ENCODE measurements at places on chromosomes 1 and 21.

GRCh38 chr1:225908013-225908640 lies 15.9 kb downstream of the PYCR2 start:
- no peak for DNase-seq

GRCh38 chr1:64502083-64502482 lies 32.2 kb downstream of the CACHD1 start:
- DNase-seq = no peak

- no peak for DNase-seq
Observed at GRCh38 chr1:33321178-33321577, 280 bp upstream of the A3GALT2 start.

DNA sequence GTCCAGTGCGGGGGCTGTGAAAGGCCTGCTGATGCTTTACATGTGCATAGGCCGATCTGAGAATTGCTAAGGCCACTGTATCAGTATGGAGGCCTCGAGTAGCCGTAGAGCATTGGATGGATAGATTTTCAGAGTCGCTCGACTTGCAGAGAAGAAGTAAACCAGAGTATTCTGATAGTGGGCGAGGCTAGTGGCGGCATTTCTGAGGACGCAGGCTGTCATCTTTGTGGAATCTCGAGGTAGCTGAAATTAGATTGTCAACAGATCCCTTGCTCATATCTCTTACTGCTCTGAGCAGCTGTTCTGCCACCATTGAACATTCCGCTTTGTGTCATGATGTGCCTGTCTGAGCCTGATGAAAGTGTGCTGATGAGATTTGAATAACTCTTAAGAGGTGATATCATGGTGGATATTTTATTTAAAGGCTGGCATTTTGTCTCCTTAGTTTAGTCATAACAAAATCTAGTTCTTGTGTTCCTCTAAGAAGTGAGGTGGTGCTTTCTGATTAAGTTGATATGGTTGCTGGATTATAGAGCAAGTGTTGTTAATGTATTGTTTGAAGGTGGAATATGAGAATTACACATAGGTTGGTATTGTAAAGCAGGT lies 1.5 kb downstream of the KIF1B start:
- no peak for DNase-seq

- no peak for DNase-seq
Observed at GRCh38 chr1:12583484-12583883, 34.5 kb downstream of the DHRS3 start.

DNA sequence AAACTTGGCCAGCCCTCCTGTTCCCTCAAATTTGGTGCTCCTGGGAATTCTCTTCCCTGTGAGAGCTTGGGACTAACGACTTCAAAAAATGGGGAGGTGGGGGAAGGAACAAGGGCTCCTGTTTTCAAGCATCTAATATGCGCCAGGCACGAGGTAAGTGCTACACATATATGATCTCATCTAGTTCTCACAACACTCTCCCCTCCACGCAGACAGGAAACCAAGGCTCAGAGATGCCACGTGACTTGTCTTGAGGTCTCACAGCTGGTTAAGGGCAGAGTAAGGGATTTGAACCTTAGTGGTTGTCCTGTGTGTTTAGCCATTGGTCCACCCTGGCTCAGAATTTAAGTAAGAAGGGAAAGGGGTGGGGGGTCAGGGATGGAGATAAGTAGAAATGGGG lies 125.9 kb downstream of the DMRTB1 start:
- DNase-seq = no peak

DNA sequence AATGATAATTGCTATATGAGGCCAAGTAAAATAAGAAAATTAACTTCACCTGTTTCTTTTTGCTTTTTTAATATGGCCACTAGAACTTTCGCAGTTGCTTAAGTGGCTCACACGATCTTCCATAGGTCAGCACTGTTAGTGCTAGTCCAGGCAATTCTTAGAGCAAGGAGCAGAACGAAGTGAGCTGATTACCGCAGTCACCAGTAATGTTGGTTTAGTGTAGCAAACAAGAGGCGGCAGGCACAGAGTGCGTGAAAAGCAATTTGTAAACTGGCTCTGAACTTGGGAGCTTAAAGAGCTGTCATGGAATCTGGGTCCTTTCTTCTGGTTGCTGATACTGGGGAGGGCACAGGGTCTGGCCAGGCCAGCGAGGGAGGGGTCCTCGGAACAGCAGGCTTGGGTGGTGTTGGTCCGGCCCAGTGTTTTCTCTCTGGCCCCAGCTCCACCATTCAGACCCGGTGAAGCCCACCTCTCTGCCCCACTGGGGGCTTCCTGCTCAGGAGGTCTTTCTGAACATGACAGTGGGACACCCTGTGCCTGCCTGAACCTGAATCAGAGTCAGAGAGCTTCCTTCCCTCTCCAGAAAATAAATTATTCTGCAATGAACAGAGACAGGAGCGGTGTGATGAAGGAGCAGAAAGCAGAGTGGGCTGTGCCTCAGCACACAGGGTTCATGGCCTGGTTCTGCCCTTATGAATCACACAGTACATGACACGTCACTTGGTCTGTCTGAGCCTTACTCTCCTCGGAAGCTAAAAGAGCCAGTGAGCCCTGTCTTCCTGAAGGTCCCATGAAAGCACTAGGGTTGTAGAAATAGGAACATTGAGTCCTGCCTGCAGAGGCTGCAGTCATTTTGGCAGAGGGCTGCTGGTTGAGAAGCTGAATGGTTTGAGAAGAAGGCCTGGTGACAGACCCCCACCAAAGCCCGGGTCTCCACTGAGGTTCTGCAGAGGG lies 11.9 kb downstream of the ETS2 start:
- DNase-seq = no peak

GRCh38 chr21:21137986-21138385 lies 139.8 kb downstream of the NCAM2 start:
- DNase-seq = no peak

DNA sequence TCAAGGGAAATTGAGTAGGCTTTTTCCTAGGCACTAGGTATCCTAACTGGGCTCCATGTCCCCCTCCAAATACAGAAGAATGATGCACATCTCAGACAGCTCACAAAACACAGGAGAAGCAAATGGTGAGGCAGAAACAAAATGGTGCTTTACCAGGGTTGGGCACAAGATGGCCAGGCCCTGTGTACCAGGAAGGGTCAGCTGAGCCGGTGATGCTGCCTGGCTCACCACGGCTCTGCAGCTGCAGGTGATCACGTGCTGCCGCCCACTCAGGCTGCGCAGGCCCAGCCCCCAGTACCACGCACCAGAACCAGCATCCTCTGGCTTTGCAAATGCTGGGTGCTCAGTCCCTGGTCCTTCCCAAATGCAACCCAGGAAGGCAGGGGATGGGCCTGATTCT lies 993 bp upstream of the DSCAM start:
- DNase-seq = no peak

- DNase-seq = no peak
Observed at GRCh38 chr1:240691501-240691900, 79.5 kb upstream of the GREM2 start.

DNA sequence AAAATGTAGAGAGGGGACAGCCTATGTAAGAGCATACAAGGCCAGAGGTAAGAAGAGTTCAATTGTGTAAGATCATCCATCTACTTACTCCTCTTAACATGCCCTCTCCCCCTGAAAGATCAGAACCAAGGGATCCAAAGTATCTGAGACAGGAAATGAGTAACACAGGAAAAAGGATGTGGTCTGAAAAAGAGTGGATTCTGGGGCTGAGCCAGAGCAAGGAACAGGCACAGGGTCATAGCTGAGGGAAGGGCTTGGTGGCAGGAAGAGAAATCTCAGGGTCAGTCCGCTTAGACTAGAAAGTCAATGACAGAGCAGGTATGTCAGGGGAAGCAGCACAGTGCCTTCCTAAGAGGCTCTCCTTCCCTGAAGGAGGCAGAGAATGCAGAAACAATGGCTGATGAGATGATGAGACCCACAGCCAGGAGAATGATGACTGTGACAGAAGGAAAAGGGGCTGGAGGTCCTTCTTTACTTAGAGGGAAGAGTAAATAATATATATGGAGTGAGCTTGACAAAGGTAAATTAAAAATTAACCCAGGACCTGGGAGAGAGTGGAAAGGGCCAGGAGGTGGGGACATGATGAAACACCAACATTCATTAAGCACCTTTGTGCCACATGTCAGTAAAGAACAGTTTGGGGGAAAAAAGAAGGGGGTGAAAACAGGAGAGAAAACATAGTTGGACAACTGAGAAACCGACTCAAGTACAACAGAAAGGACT lies 26.2 kb upstream of the A3GALT2 start:
- no peak for DNase-seq

DNA sequence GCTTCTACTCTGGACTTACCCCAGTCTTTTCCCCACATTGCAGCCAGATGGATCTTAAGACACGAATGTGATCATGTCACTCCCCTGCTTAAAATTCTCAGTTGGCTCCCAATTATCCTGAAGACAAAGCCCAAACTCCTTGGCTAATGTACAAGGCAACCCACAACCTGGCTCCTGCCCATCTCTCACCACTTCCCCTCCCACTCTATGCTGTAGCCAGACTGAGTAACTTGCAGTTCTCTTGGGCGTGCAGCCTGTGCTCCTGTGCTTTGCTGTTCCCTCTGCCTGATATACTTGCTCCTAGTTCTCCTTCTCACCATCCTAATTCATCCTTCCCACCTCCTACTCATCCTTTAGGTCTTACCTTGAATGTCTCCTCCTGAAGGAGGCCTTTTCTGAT lies 56.2 kb downstream of the LGR6 start:
- DNase-seq = no peak

DNA sequence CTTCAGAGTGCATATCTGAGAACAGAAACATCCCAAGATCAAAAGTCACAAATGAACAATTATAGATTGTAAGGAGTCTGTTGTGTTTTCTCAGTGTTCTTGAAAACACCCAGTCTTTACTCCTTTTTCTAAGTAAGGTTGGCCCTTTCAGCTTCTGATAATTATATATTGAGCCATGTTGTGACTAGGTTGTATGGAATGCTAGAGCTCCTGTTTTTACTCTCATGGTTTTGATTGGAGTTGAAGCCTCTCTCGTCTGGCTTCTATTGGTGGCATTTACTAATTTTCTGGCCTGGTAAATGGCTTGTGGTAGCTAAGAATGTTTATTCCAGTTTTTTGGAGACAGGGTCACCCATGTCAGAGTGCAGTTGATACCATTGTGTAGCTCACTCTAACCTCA lies 84.7 kb downstream of the NDUFS5 start:
- DNase-seq = no peak

GRCh38 chr21:34336245-34336644 lies 27.6 kb upstream of the KCNE2 start:
- DNase-seq = no peak

- DNase-seq = no peak
Observed at GRCh38 chr21:39109596-39110210, 73.5 kb downstream of the PSMG1 start.

DNA sequence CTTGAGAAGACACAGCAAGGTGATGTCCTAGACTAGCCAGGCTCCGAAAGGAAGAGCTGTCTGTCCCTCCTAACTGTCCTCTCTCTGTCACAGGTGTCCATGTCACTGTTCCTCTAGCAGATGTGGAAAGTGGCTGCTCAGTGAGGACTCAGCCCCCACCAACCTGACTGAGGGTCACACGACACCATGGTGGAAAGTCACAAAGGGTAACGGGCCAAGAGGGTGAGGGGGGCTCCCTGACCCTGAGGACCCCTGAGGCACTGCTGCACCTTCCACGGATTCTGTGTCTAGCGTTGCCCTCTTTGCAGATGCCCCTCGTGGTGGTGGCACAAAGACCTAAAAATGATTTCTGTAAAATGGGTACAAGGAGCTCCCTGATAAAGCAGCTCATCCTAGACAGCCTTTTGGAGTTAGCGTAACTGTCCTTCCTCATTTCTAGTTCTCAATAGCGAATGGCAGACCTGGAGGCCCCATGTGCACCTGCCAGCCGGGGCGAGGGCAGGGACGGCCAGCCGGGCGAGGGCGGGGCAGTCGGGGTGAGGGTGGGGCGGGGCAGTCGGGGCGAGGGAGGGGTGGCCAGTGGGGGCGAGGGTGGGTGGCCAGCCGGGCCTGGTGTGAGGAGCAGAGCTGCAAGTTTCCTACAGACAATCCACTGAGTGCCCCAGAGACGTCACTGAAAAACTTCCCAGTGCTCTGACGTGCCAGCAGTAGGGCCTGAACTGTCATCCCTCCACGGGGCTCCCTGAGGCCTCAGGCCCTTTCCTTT lies 23.4 kb downstream of the POFUT2 start:
- peak; percentile 3 for DNase-seq

- no peak for DNase-seq
Observed at GRCh38 chr1:213985209-213986019, 2.4 kb upstream of the PROX1 start.

DNA sequence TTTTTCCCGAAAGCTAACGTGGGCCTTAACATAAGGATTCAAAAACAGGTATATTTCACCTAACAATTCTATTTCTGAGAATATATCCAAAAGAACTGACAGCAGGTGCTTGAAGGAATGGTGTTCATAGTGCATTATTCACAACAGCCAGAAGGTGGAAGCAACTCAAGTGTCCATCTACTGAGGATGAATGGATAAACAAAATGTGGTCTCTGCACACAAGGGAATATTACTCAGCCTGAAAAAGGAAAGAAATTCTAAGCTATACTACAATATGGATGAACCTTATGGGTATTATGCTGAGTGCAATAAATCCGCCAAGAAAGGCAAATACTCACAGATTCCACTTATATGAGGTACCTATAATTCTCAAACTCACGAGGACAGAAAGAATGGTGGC lies 6.1 kb upstream of the RIPPLY3 start:
- DNase-seq = no peak

GRCh38 chr1:156399355-156400125 lies 30.5 kb downstream of the RHBG start:
- no peak for DNase-seq

- no peak for DNase-seq
Observed at GRCh38 chr1:81617308-81617967, 183.3 kb upstream of the ADGRL2 start.

- DNase-seq = no peak
Observed at GRCh38 chr1:219805191-219805590, 123.2 kb downstream of the SLC30A10 start.

- DNase-seq = no peak
Observed at GRCh38 chr1:48186306-48186839, 36.1 kb upstream of the SLC5A9 start.

DNA sequence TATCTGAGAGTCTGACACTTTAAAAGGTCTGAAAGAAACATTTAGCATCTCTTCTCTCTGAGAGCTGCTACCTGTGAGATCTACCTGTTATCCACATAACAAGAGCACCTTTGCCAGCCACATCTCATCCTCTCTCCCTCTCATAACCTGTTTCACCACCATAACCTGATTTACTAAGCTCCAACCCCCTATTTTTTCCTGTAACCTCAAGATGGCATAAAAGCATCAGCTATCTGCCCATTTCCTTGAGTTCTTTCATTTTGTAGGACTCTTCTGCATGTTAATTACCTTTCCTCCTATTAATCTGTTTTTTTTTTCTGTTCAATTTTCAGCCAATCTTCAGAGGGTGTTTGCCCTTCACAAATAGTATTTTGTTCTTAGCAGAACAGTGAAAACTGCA lies 136.5 kb upstream of the KCNK1 start:
- DNase-seq = no peak

DNA sequence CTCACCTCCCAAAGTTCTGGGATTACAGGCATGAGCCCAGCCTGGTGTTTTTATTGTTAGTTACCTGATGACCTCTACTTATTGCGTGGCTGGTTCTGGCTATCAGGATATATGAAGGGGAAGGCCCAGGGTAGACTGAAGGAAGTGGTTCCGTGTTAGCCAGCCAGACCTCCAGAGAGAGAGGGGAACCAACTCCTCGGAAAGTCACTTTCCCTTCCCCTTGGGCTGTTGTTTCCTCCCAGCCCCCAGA lies 2.5 kb upstream of the RCSD1 start:
- no peak for DNase-seq
